ENCODE measurements at places on chromosomes 13 and 19. TPM values are rescaled to one million over a fixed set of nuclear protein-coding genes. Genes with fewer than 3 reads are reported as not detected.

DNA sequence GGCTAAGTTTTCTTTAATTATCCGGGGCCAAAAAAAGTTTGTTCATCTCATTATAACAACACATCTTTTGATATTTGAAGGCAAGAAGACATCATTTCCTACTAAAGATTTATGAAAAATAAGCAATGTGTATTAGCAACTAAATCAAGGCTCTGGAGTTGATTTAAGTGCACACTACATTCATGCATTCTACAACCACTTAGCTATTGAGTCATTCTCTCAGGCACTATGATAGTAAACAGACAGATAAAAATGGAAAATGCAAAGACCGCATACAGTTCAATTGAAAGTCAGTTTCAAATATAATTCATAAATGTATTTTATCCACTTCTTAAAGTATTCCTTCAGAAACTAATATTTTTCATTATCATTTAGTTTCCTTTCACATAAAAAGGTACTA is 1395.2 kb downstream of the PCDH9 start:
- H3K4me1 ChIP-seq, result no peaks in the 10 kb centered on the region
- H3K36me3 ChIP-seq, result no peaks in the 10 kb centered on the region
- H3K4me3 ChIP-seq, result no peak overlapping the region
- no peak overlapping the region for H3K27ac ChIP-seq
- no peak for DNase-seq

DNA sequence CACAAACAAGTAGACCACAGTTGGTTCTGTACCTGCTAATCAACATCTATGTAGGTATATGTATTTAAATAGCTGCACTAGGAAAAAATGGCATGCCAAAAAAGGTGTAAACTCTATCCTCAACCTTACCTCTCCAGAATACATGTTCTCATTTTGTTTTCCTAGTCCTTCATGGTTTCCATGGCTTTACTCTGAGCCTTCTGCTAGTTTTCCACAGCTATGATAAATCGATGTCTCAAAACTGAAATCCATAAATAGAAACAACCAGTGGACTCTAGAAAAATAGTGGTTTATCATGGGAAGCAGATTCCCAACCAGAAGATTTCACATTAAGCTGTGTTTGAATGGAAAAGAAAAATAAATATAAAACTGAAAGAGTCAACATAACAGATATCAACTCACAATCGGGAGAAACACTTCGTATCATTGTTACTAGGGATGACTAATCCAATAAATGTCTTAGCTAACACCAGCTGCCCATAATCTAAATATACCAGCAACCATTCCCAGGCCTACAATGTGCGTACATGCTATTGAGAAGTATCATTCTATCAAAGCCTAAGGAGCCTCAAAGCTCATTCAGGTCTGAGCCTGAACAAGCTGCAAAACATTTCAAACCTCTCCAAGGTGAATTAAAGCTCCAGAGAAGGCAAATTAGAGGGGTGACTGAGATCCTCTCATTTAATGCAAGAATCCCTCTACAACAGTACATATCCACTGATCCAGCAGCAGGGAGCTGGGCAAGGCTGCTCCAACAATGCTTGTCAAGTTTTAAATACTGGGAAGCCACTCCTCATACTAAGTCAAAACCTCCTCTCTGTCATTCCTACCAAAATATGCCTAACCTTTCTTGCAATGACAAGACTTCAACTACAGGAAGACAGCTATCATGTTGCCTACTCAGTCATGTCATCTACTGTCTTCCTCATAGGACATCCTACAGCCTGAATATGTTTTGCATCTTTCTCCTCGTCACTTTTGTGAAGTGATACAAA is 90.2 kb downstream of the KCTD12 start:
- no peaks in the 10 kb centered on the region for H3K27me3 ChIP-seq
- H3K4me1 ChIP-seq, result no peaks in the 10 kb centered on the region
- no peak overlapping the region for H3K27ac ChIP-seq
- H3K36me3 ChIP-seq, result no peaks in the 10 kb centered on the region
- no peak for DNase-seq

GRCh38 chr13:86563308-86563707 is 764.1 kb upstream of the SLITRK6 start:
- no peak for DNase-seq
- no peaks in the 10 kb centered on the region for H3K4me1 ChIP-seq
- no peak overlapping the region for H3K4me3 ChIP-seq
- no peaks in the 10 kb centered on the region for H3K36me3 ChIP-seq
- no peak overlapping the region for H3K27ac ChIP-seq

TLE6 gene
- 2.4 TPM for total RNA-seq

- H3K4me3 ChIP-seq, result peak overlapping the region; percentile 83
- no peak for DNase-seq
- H3K27me3 ChIP-seq, result peaks cover 3% of the 10 kb centered on the region
- peaks cover 38% of the 10 kb centered on the region for H3K4me1 ChIP-seq
- peak overlapping the region; percentile 58 for H3K27ac ChIP-seq
These were observed 1.3 kb upstream of the PTOV1 start for GRCh38 chr19:49849433-49850220.

DNA sequence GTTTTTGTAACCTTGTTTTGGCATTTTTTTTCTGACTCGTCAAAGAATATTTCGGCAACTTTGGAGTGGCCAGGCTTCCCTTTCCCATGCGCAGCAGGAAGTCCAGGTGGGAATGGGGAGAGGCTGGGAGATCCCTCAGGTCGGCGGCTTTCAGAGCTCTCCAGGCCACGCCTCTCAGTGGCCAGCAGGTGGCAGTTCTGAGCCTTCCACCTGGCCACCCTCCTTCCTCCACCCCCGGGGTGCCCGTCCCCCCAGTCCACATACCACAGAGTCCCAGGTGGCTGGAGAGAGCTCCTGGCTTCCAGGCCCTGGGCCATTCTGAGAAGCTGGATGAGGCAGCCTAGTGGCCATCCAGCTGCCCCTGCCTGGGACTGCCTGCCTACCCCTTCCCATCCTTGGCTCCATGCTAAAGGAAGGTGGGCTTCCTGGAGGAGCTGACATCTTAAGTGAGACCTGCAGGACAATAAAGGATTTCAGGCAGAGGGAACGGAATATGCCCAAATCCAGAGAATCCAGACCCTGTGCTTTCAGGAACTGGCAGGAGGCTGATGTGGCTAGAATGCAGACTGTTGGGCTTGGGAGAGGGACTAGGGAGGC is 46.3 kb downstream of the CCNE1 start:
- no peak overlapping the region for H3K4me3 ChIP-seq
- peaks cover 5% of the 10 kb centered on the region for H3K4me1 ChIP-seq
- no peaks in the 10 kb centered on the region for H3K36me3 ChIP-seq
- H3K27ac ChIP-seq, result no peak overlapping the region

GRCh38 chr13:34352958-34353357 is 535.0 kb downstream of the RFC3 start:
- no peak overlapping the region for H3K4me3 ChIP-seq
- no peak for DNase-seq
- H3K27ac ChIP-seq, result no peak overlapping the region
- H3K27me3 ChIP-seq, result peaks cover 4% of the 10 kb centered on the region
- no peaks in the 10 kb centered on the region for H3K36me3 ChIP-seq

- H3K27ac ChIP-seq, result no peak overlapping the region
- peaks cover 7% of the 10 kb centered on the region for H3K4me1 ChIP-seq
These were observed 2.6 kb downstream of the HMG20B start for GRCh38 chr19:3575260-3575741.

All from activated naive CD8-positive, alpha-beta T cell treated with anti-CD3 and anti-CD28 coated beads for 36 hours (primary cell).